ENCODE measurements at places on chromosomes 5 and 9.

- DNase-seq, result no peak
Observed at GRCh38 chr5:180644129-180644824, 5.1 kb downstream of the FLT4 start.

- no peak for DNase-seq
Observed at GRCh38 chr5:125634216-125634835, 788.9 kb upstream of the GRAMD2B start.

- no peak for DNase-seq
Observed at GRCh38 chr5:119357808-119358529, 2.1 kb downstream of the TNFAIP8 start.

DNA sequence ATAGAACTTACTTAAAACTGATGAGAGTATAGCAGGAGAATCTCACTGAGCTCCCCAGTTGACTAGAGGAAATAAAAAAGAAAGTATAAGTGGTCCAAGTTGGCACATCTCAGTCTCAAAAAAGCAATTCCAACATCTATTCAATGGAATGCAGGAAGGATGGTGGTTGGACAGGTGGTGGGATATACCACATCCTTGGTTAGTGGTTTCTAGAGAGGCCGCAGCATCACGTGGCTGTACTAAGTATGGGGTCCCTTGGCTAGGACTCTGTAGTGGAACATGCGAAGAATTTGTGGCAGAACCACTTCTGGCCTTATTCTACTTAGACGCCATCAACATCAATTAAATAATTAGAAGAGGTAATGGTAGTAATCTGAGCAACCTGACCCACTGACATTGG, 232.4 kb downstream of the SAXO1 start:
- no peak for DNase-seq

GRCh38 chr9:110573305-110573704, 6.2 kb downstream of the SVEP1 start:
- no peak for DNase-seq

GRCh38 chr9:297104-297972, 82.7 kb downstream of the DOCK8 start:
- no peak for DNase-seq

GRCh38 chr5:148805326-148806290, 20.8 kb upstream of the ADRB2 start:
- DNase-seq, result no peak

- no peak for DNase-seq
Observed at GRCh38 chr9:35232867-35233544, 71.2 kb downstream of the UNC13B start.

- DNase-seq, result no peak
Observed at GRCh38 chr9:136252846-136253245, 7.2 kb upstream of the QSOX2 start.

DNA sequence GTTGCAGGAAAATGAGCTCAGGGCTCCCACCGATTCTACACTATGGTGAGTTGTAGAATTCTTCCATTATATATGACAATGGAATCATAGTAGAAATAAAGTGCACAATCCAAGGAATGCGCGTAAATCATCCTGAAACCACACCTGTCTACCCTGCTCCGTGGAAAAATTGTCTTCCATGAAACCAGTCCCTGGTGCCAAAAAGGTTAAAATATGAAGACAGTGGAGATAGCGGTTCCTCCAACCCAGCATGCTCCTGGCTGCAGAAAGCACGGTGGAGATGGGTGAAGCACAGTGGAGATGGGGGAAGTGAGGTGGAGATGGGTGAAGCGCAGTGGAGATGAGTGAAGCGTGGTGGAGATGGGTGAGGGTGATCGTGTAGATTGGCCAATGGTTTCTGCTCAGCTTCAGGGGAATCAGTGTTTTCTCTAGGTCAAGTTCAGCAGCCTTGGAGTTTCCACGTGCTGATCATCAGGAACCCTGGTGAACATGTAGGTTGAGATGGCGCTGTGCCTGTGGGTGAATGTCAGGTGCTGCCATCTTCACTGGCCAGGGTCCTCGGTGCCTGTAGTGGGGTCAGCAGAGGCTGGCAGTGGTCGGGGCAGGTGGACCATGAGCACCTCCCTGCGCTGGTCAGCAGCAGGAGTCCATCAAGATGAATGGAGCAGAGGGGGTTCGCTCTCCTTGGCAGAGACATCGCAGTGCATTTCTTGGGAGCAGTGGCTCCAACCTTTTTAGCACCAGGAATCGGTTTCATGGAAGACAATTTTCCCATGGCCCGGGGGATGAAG, 20.3 kb downstream of the PAEP start:
- no peak for DNase-seq

GRCh38 chr5:14713476-14714390, 49.2 kb downstream of the OTULIN start:
- no peak for DNase-seq

GRCh38 chr9:4489919-4490704, at the start of gene SLC1A1:
TSS of gene SLC1A1 (plus strand) at chr9:4490468. CDS start at chr9:4490680, 212 bp downstream.
- no peak for DNase-seq

DNA sequence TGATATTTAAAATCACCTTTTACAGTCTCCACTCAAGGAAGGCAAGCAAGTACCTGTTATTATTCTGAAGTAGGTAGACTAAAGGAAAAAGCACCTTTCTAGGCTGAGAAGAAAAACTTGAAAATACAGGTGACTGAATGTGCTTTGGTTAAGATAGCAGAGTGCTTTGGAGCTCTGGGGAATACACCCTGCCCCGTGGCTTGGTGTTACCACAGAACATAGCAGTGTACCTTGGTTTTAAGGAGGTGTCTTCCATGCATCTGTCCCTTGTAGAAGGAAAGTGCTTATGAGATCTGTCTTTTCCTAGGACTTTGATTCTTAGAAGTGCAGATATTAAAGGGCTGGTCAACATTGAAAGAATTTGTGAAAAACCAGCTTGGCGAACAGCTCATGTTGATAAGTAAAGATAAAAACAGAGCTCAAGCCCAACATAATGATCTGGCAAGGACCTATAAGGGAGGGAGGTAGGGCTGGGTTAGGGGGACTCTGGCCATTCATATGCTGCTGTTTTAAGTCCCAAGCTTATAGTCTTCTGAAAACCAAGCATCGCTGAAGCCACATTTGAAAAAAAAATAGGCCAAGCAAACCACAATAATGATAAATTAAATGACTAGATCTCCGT, 66.8 kb downstream of the ZNF608 start:
- DNase-seq, result no peak

GRCh38 chr9:34612788-34613390, 992 bp upstream of the RPP25L start:
- DNase-seq, result no peak

DNA sequence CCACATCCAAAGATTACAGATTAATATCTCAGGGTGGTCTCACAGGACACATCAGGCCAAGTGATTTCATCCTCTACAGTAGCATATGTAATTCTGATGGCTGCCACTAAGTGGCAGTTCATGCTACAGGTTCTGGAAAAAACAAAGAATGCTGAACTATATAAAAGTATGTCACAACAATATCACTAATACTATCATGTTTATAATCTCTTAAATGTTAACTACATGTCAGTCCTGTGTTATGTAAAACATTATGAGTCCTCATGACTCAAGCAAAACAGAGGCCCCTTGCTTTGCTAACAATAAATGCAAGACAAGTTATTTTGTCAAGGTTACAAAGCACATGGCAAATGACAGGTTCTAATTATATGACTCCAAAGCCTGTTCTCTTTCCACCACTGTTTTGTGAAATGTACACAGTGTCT, 233.2 kb downstream of the FBXL17 start:
- DNase-seq, result no peak

GRCh38 chr5:142828797-142829535, 58.8 kb downstream of the ARHGAP26 start:
- DNase-seq, result no peak

DNA sequence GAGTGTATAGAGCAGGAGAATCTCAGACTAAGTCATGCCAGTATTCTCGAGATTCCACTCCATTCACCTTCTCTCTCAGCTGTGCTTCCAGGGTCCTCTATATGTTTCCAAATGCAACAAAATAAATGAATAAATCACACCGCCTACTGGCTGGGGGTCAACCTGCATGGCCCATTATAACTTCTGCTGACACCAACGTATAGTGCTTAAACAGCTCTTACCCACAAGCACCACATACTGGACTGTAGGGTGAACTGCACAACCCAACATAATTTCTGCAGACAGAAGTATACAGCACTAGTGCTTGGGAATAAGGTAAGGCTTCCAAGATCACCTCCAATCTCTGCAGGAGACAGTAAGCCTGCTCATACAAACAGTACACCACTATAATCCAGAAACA, 33.1 kb upstream of the HTR4 start:
- no peak for DNase-seq

GRCh38 chr5:172707285-172708182, 63.5 kb downstream of the DUSP1 start:
- no peak for DNase-seq

GRCh38 chr5:6480133-6481051, 31.7 kb downstream of the UBE2QL1 start:
- DNase-seq, result no peak

DNA sequence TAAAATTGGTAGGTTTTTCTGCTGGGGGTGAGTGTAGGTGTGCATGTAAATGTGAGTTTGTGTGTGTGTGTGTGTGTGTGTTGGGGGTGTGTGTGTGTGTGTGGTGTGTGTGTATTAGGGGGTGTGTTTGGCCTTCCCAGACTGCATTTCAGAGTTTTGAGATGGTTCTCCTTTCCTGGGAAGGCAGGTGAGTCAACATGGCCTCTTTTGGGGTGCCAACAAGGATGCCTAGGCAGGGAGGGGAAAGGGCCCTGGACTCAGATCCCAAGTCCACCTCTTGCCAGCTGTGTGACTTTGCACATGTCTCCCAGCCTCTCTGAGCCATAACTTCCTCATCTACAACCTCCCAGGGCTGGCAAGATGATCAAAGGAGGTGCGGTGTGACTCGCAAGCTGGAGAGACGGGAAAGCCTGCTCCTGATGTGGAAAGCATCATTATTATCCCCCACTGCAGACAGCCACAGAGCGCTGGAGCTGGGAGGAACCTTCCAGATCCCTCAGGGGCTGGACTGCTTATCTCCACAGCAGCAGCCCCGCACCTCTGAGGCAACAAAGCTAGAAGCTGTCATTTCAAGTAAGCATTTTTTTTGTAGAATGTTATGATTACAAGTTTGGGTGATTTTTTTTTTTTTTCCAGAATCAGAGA, 63.5 kb upstream of the TBC1D2 start:
- DNase-seq, result no peak

GRCh38 chr5:139494832-139495231, 12.3 kb upstream of the STING1 start:
- DNase-seq, result no peak

DNA sequence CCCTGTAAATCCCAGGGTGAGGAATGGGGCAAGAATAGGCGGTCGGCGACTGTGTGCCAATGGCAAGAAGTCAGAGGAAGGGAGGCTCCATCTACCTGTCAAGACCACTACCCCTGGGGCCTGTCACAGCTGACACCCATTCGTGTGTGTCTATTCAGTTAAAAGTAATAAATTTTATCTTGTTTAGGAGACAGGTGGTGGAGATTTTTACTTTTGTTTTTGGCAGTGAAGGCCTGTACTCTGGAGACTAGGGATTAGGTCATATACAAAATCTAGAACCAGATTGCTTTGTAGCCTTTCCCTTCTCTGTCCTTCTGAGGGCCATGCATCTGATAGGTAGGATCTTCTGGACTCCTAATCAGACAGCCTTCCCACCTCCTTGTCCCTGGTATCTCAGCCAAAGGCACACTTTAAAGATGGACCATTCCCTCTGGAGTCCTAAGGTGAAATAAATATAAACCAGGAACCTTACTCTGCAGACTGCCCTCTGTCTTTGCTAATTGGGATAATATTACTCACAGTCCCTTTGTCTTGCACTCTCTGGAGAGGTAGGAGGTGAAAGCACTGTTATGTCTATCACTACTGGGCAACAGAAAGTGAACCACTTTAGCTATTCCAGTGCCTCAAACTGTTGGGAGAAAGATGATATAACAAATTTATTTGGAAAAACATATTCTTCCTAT, 213.2 kb upstream of the ACTBL2 start:
- no peak for DNase-seq

GRCh38 chr5:91491229-91491628, 108.1 kb upstream of the ARRDC3 start:
- DNase-seq, result no peak

DNA sequence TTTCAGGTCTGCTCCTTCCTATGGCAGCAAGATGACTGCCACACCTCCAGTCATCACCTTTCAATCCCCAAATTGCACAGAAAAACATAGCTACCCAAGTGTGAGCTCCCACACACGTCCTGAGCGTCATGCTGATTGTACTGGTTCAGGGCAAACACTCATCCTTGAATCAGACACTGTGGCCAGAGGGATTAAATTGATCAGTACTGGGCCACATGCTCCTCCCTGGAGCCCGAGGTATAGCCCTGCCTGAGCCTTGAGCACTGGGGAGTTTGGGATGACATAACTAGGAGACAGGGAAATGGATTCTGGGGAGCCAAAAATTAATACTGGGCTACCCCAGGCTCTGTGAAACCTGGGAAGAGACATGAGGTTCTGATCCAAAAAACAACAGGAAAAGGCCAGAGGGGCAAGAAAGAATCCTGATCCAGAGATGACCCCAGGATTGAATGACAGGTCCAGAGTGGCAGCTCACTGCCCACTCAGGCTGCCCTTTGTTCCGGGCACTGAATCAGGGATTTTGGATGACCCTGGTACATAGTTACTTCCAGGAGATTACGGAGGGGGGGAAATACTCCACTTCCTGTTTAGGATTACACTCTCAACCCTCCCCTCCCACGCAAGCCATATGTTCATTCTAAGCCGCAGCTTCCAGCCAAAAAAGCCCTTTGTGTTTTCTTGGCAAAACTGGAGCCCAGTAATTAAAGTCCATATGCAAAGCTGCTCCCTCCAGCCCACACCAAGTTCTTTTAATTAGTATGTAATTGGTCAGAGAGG, 141.6 kb upstream of the SPRY4 start:
- no peak for DNase-seq

- no peak for DNase-seq
Observed at GRCh38 chr5:89471115-89471514, 588.1 kb upstream of the MEF2C start.

- DNase-seq, result no peak
Observed at GRCh38 chr9:90141723-90142122, 500.9 kb downstream of the DIRAS2 start.

DNA sequence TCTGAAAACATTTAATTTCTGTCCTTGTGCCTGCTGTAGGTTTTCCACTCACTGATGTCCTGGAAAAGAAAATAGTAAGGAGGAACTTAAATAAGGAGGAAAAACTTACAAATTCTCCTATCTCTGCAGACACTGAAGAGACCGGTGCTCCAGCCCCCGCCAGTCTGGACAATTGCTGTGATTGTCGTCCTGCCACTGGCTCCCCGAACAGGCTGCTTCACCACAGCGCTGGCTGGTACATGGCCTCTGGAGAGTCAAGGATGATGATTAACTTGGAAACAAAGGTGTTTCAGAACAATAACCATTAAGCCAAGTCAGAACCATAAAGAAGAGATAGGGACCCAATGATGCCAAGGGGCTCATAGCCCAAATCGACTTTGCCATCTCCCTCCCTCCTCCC, 7.3 kb downstream of the PLAC8L1 start:
- DNase-seq, result no peak

- no peak for DNase-seq
Observed at GRCh38 chr9:111986035-111986556, 89.5 kb downstream of the UGCG start.

All from cortex of kidney (tissue), 1 donor.